ENCODE measurements at places on chromosomes 2 and 18. TPM values are rescaled to one million over a fixed set of nuclear protein-coding genes. Genes with fewer than 3 reads are reported as not detected.
A peak's percentile ranks its signal among the peaks of the same experiment; 100 is the strongest.

DNA sequence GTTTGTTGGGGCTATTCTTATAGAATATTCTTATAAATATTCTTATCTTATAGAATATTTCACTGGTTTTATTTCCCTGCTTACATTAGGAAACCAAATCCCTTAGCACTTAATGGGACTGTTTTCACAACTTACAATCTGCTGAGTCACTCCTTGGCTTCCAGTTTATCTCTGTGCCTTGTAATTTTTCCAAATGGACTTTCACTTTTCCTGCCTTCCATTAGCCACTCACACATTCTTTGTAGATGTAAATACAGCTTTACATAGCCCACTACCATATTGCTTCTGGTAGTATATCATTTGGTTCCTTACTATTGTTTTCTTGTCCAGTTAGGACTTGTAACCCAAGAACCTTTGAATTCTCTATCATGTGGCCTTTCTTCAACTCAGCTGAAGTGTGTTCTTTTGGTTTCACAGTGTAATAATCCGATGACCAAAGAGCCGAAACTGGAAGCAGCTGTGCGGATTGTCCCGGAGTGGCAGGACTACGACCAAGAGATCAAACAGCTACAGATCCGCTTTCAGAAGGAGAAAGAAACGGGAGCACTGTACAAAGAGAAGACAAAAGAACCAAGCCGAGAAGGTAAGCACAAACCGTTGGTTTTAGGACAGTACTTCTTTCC, 96.1 kb downstream of the UGGT1 start:
- no peak for DNase-seq

- DNase-seq, result no peak
Measured at GRCh38 chr2:165575044-165575615, 105.6 kb downstream of the CSRNP3 start.

GRCh38 chr2:101974663-101975062, 17.1 kb upstream of the IL1R2 start:
- DNase-seq, result no peak

The MEP1B gene
- 0.19 TPM for total RNA-seq

DNA sequence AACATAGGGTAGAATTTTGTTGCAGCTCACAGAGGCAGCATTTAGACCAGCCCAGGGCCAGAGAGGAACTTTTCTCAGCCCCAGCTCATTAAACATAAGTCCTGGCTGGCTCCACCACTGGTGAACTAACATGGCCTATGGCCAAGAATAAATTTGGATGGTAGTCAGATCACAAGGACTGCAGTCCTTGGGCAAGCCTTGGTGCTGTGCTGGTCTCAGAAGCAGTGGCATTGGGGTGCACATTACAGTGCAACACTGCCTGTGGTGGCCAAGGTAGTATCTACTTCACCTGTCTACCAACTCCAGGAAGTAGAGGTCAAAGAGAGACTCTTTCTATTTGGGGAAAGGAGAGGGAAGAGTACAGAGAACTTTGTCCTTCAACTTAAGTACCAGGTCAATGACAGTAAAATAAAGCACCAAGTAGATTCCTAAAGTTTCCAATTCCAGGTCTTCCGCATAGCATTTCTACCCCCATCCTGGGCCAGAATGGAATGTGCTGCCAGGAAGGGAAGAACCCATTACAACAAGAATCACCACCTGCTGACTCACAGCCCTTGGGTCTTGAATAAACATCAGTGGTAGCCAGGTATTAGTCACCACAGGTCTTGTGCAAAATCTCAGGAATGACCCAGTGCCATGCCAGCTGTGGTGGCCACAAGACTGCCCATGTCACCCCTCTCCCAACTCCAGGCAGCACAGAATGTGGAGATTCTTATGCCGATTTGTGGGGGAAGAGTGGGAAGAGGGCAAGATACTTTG, 155.4 kb upstream of the FSIP2 start:
- DNase-seq, result no peak

DNA sequence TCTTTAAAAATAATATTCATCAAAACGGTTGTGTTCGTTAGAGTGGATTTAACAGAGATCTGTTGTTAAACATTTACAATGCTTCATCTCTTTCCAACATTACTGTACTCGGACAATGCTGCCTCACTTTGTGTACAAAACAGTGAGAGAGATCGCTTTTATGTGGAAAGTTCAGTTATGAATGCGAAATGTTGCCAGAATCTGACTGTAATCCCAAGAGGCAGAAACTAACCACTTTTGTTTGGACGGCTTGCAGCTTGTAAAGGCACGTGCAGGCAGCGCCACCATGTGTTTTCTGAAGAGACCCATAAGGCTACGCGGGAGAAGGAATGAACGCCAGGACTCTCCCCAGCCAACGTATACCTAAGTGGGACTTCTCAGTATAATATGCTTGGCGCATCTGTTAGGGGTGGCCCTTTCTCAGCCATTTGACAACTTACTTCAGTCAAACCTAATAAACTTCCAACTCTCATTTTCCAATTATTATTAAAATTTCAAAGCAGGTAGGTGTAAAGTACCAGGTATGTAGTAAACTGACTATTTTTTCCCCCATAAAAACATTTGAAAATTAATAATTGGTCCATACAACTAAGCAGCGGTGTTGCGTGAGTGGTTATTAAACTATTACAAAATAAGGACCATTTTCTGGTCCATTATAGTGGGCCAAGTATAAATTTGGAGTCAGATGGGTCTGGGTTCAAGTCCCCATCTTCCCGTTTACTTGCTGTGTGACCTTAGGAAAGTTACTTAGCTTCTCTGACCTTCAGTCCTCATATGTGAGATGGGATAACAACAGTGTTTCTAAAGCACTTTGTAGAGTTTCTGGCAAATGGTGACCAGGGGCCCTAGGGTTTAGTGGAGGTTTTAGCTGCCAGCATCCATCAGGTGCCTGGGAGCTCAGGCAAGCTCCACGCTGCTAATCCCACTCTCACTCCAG, 5.6 kb upstream of the NAPG start:
- peak; percentile 92 for DNase-seq

GRCh38 chr18:67072791-67073190, 443.7 kb downstream of the DSEL start:
- no peak for DNase-seq

DNA sequence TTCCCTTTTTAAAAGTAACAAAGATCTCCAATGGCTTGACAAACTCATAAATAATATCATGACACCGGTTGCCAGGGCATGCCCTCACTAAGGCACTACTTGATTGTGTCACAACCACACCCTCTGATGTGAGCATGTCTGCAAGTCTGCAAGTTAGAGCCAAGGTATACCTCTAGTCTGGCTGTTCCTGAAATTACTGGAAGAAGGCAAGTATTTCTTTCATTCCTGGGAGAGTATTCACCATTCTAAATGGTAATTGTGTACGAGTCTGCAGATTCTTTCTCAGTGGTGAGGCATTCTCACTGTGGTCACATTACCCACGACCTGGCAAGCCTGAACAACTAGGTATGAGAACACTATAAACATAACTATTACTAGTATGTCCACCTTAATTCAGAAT, 25.7 kb upstream of the RNU4ATAC start:
- no peak for DNase-seq

DNA sequence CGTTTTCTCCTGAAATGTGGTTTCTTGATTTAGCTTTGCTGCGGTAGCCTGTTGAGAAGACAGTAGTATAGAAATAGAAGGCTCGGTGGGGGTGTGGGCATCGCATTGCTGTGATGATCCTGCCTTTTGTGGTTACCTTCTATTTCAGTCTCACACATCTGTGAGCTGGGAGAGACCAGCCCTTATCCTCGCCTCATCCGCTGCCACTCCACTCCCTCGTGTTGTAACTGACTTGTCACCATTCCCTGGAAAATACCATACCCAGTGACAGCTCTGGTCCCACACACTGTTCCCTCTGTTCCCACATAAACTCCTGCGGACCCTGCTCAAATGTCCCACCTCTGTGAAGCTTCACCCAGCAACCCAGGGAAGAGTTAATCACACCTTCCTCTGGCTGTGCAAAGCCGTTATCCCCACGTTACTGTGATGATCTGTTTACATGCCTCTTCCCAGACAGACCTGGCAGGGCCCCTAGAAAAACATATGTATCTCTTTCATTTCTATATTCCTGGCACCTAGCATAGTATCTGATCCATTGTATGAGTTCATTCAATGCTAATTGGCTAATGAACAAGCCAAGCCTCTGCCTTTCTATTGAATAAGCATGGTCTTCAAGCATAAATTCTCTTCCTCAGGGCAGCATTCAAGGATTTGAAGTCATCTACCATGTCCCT, 114.6 kb downstream of the MAPK4 start:
- no peak for DNase-seq

The HOXD4 gene
- total RNA-seq, result 0.09 TPM

- DNase-seq, result no peak
Measured at GRCh38 chr18:69858897-69859296, 88.8 kb downstream of the CD226 start.

DNA sequence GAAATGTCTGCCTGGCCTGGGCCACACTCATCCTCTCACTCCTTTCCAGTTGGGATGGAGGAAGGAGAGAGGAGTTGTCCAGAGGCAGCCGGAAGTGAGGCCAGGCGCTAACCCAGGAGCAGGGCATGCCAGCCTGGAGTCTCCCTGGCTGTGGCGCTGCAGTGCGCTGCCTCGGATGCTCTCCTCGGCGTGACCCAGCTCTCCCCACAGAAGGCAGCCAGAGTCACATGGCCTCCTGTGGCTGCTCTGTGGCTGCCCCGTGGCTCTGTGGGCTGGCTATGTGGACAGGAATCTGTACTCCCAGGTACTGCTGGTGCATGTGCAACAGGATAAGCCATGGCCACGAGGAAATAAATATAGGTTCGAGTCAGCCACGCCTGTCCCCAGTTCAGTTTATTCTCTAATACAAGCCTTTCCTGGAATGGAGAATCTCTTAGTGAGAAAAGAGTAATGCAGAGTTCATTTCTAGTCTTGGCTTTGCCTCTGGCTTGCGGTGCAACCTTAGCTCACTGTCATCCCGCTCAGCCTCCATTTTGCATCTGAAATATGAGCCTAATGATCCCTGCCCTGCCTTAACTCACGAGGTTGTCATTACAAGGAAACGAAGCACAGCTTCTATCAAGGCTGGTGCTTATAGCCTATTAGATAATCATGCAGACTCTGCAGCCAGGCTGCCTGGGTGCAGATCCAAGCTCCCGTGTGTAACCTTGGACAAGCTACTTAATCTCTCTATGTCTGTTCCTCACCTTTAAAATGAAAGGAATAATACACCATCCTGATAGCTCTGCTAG, 106.3 kb downstream of the ANTXR1 start:
- DNase-seq, result no peak

DNA sequence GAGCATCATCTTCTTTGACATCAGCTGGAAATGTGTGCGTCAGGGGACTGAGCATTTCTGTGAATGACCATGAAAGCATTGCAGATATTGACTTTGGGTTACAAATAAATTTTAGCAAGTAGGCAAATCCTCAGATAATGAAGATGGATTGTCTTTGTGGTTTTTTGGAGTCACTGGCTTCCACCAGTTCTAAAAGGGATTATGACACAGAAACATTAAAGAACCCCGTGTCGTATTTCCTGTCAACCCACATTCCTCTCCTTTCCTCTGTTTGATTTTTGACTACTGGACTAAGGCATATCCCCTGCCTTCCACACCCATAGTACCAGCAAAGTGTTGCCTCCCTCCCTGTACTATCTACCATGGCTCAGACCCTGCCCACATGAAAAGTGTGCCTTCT, 268.1 kb downstream of the MYO3B start:
- no peak for DNase-seq

The DSC2 gene
- total RNA-seq, result 11.1 TPM

The ALPP gene
- 0.09 TPM for total RNA-seq

DNA sequence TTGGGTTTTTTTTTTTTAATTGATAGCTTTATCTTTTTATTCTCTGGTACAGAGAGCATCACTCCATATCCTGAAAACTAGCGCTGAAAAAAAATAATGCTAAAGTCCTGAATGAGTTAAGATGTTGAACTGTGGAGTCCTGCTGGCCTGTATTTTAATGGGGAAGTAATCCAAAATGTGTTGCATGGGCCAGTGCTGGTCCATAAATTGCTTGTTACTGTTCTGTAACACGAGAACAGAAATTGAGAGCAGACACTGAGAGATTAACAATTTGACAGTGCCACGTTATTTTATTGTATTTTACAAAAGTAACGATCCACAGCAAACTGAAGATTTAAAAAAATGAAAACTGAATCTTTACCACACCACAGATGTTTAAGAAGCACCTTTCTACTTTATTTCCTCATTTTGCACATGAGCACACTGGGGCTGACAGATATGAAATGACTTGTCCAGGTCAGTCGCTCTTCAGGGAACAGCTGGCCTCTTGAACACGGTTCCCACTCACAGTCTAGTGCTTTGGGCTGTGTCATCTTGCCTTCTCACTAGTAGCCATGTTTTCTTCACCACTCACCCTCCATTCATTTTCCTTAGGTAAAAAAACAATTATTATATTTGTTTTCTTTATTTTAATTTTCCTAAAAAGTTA, 35.3 kb downstream of the ZCCHC2 start:
- no peak for DNase-seq

DNA sequence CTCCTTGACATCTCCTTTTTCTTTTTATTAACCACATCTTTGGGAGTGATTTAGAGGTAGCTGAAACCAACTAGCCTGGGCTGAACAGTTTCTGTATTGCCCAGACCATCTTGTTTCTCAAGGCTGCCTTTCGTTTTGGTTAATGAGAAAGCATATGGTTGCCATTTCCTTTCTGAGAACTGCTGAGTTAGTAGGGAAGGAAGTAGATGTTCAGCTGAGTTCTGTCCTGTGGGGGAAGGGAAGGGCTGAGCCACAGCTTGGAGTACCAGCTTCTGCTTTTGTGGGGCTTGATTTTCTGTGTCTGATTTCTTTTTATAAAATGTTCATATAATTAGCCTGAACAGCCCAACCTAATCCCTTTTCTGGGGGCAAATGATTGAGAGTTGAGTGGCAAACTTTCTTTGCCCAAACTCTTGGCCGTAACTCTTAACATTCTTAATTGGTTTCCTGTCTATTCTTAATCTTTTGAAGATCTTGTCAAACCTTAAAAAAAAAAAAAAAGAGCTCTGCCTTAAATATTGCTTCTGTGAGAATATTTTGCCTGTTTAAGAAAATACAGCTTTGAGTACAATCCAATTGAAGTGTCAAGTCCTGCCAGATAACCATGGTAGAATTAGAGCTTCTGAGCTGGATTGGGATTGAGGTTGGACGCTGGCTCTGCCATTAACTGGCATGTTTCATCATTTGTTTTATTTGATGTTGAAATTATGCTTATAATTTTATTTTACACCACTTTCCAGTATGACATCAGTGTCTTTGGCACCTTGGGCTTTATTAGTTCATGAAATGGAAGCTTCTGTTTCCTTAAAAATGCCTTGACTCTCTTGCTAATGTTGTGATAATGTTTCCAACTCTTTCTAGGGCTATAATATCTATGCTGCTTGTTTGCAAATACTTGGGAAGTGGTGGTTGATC, 1.9 kb upstream of the NABP1 start:
- DNase-seq, result peak; percentile 68

GRCh38 chr2:181124497-181124896, 144.1 kb downstream of the UBE2E3 start:
- DNase-seq, result no peak

GRCh38 chr2:118013221-118013723, 598 bp downstream of the CCDC93 start:
- peak; percentile 12 for DNase-seq

The LIMS3 gene
- 0.94 TPM for total RNA-seq

The ARHGEF4 gene
- 2.9 TPM for total RNA-seq

GRCh38 chr18:6505498-6505875, 90.8 kb upstream of the L3MBTL4 start:
- DNase-seq, result no peak

The TACR1 gene
- 0.24 TPM for total RNA-seq

The PCARE gene
- total RNA-seq, result 0.09 TPM

The FEV gene
- total RNA-seq, result not detected

GRCh38 chr2:80167284-80167808, 137.2 kb downstream of the LRRTM1 start:
- DNase-seq, result no peak

GRCh38 chr2:158633261-158633660, 161.9 kb upstream of the DAPL1 start:
- no peak for DNase-seq
